ENCODE measurements at places on chromosomes 7 and 10.

- no peak for DNase-seq
These were observed 152.4 kb upstream of the SLC26A5 start for GRCh38 chr7:103598326-103598905.

DNA sequence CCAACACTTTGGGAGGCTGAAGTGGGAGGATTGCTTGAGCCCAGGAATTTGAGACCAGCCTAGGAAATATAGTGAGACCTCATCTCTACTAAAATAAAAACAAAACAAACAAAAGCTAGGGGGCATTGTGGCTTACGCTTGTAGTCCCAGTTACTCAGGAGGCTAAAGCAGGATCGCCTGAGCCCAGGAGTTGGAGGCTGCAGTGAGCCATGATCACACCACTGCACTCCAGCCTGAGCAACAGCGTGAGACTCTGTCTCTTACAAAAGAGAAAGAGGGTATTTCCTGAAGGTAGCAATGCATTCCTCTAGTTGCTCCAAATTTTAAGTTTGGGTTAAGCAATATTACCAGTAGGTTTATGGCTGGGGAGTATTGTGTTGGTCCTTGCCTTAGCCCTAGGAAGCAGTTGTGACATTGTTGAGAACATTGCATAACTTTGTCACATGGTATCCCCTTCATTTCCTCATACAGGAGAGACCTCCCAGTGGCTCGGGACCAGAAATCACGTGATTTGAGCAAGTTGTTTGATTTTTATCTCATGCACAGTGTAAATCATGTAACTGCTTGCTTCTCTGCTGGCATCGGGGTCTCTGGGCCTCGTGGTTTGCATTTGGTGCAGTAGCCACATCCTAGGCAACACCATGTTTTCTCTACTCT is 23.3 kb upstream of the SMARCD3 start:
- no peak for DNase-seq

DNA sequence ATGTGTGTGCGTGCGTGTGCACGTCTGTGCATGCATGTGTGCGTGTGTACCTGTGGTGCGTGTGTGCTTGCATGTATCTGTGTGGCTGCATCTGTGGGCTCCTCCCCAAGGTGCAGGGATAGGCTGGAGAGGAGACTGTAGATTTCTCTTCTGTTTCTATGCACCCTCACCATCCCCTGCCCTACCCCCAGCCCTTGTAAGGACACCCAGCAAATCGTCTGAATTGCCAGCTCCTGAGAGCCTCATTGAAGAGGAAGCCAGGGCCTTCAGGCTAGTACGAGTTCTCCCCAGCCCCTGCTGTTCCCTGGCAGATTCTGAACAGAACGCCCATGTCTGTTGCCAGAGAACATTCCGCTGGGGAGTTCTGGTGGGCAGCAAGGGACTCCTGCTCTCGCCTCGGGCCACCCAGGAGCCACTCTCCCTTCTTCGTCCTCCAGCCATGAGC is 17.0 kb upstream of the TRIM8 start:
- no peak for DNase-seq

GRCh38 chr7:52876402-52876801 is 159.0 kb upstream of the POM121L12 start:
- no peak for DNase-seq

DNA sequence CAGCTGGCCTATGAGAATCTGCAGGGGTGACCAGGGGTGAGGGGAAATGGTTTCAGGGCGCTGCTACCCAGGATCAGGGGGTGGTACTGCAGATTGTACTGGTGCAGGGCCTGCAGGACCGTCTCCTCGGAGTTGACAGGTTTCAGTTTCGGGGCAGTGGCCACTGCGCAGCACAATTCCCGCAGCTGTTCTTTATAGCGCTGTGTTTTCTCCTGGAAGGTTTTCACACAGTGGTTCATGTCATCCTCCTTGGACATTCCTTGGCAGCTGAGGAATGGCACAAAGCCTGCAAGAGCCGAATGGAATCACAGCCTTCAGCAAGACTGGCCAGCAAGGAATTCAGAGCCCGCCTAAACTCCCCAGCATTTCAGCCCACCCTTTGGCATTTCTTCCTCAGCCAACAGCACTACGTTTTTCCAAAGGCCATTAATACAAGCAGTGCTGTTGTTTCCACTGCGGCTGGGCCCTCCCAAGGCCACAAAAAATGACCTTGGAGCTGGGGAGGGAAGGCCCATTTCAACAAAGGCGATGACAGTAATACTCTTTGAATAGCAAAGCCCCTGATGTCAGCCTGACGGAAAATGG is 44.9 kb downstream of the PNLIPRP2 start:
- DNase-seq = no peak

- DNase-seq = no peak
These were observed 77.9 kb downstream of the GSAP start for GRCh38 chr7:77338260-77338659.

DNA sequence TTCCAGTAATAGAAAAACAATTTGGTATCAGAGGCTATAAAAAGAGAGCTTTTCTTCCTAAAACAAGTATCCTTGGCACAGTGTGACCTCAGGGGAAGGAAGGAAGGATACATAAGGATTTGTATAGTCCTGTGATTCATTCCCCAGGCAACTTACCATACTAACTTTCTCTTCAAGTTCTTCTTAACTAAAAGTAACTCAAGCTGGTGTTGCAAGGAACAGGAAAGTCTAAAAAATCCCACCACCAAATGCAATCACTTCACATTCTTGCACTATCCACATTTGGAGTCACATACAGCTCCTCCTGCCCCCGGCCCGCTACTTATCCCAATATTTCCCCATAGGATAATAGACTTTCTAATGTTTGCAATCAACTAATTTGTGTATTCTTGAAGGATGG is 84.8 kb downstream of the PRKAG2 start:
- DNase-seq = no peak

DNA sequence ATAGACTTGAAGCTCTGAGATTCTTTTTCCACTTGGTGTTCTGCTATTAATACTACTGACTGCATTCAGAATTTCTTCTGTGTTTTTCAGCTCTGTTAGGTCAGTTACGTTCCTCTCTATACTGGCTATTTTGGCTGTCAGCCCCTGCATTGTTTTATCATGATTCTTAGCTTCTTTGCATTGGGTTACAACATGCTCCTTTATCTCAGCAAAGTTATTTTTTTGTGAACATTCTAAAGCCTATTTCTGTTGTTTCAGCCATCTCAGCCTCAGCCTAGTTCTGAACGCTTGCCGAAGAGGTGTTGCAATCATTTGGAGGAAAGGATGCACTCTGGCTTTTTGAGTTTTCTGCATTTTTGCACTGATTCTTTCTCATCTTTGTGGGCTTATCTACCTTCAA is 201.5 kb upstream of the GNAI1 start:
- no peak for DNase-seq

DNA sequence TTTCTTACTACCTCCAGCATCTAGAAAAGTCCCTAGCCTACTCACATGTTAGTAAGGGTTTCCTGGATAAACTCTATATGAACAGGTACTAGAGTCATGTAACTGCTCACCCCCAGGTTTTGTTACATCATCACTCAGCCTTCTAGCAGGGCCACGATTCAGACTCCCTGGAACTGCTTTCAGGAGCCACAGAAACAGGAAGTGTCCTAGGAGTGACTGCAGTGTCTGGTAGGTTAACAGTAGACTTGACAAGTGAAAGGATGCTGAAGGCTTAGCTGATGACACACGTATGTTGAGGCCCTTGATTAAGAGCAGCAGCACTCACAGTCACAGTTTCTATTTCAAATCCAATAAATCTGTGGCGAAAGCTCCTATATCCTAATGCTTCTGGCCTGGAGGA is 101.2 kb downstream of the DNMBP start:
- no peak for DNase-seq
